CD8-positive, alpha-beta T cell (primary cell): ENCODE measurements at places on chromosomes 5 and 9. TPM values are rescaled to one million over a fixed set of nuclear protein-coding genes. Genes with fewer than 3 reads are reported as not detected.

DNA sequence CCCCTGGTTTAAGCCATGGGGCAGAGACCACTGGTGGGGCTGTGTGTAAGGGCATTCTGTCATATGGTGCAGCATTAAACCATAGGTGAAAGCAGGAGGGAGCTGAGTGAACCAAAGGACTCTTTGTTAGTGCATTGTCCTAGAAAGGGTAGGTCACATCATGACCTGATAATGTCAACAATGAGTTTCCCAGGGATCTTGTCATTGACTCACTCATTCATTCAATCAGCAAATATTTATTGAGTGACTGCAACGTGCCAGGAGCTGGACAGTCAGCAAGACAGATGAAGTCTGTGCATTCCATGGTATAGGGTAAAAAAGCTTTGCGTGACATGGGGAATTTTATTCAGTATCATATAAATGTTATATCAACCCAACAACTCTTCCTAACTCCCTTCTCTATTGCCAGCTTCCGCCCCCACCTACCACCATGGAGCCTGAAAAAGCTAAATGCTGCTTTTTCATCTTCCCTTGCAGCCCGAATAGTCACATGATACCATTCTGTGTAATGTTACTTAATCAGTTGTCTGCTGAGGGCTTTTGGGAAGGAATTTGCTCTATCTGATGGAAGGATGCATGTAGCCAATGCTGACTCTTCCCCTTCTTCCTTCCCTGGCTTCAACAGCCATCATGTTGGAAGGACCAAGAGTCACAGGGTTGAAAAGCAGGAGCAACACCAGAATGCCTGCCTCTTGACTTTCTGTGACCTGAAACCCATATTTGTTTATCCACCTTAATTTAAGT, 11.5 kb upstream of the OTULINL start:
- DNase-seq, result no peak

- no peak for DNase-seq
Measured at GRCh38 chr9:128245421-128246151, 30.2 kb downstream of the GOLGA2 start.

DNA sequence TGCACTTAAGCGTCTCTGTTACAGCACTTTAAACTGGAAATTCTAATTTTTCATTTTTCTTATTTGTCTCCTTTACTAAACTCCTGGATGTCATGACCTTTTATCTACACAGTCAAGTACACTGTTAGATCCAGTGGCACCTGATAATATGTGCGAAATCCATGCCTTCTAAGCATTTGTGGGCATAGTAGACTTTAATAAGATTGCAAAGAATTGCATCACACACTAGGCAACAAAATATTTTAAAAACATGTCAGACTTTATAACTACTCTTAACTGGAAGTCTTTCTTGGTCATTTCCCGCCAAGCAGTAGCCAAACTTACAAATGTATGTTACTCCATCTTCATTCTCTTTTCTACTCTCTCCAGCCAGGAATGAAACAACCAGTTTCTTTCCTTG, 5.0 kb upstream of the SPINK1 start:
- no peak for DNase-seq

DNA sequence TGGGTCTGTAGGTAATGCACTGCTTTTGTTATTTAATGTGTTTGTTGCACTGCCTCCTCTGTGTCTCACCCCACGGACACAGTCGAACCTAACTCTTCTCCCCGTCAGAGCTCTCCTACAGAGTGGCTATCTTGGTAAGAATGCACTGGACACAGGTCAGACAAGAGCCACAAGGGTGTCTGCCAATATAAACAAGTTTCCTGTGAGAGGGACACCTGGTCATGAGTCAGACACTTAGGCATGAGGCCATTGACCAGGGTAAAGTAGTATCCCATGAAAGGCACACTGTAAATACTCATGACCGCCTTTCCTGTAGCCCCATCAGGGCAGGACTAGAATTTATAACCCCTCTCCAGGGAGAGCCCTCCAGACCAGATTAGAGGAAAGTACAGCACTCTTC, 115.5 kb downstream of the SLC12A2 start:
- no peak for DNase-seq

Gene MEIKIN
- total RNA-seq, result not detected
